ENCODE measurements at places on chromosomes 16 and 17. TPM values are rescaled to one million over a fixed set of nuclear protein-coding genes. Genes with fewer than 3 reads are reported as not detected.

EFNB3 gene
- total RNA-seq, result 0.87 TPM

KRTAP4-3 gene
- not detected for total RNA-seq

PDK2 gene
- total RNA-seq, result 23.5 TPM

TBC1D3L gene
- 3.7 TPM for total RNA-seq

RILP gene
- total RNA-seq, result 34.2 TPM

BMERB1 gene
- total RNA-seq, result 48.1 TPM

MT1A gene
- 16.4 TPM for total RNA-seq

ZSCAN10 gene
- not detected for total RNA-seq

TSPOAP1 gene
- 0.05 TPM for total RNA-seq

CCL2 gene
- total RNA-seq, result 406 TPM

TPPP3 gene
- 3.2 TPM for total RNA-seq

CDH1 gene
- total RNA-seq, result not detected

RAMP2 gene
- total RNA-seq, result 23.7 TPM

IRF8 gene
- 0.63 TPM for total RNA-seq

SEZ6L2 gene
- total RNA-seq, result 6.9 TPM

HOXB5 gene
- 7.4 TPM for total RNA-seq

MVD gene
- total RNA-seq, result 83.8 TPM

FADS6 gene
- not detected for total RNA-seq

NKIRAS2 gene
- 90.9 TPM for total RNA-seq

DHRS7C gene
- not detected for total RNA-seq

NAGS gene
- total RNA-seq, result 1.8 TPM

GPRC5B gene
- total RNA-seq, result 109 TPM

FOXO3B gene
- total RNA-seq, result 3.0 TPM

EVPL gene
- 1.2 TPM for total RNA-seq
